ENCODE measurements at places on chromosomes 1 and 21.

GRCh38 chr1:87117761-87118368, 203.4 kb downstream of the HS2ST1 start:
- DNase-seq = no peak

DNA sequence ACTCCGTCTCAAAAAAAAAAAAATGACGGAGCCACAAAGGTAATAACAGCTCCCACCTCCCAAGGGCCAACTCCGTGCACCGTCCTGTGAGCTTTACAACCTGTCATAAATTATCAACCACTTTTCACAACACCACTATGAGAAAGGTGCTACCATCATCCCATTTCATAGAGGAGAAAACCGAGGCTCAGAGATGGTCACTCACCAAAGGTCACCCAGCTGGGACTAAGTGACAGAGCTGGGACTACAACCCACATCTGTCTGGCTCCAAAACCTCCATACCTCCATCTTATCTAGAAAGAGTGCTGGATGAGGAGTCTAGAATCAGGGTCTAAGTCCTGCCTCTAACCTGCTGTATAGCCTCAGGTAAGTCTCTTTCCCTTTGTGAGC, 43.6 kb upstream of the ECE1 start:
- no peak for DNase-seq

GRCh38 chr1:172991674-172992400, 58.9 kb downstream of the TNFSF18 start:
- peak; percentile 8 for DNase-seq

GRCh38 chr1:168470901-168471431, 72.8 kb downstream of the XCL2 start:
- DNase-seq = peak; percentile 53

DNA sequence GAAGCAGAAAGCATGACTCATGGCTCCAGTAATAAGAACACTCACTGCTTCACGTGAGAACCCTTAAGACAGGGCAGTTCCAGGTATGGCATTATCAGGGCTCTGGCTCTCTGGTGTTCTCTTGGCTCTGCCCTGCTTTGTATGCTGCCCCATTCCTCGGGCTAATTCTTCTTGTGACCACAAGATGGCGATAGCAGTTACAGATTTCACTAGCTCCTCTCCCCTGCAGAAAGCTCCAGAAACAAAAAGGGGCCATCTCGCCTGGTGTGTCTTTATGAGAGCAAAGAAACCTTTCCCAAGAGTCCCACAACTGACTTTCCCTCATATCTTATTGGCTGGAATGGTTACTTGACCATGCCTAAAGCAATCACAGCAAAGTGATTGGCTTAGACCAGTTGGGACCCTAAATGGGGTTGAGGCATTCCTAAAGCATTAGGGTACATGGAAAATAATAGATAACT, 60.1 kb downstream of the F3 start:
- DNase-seq = peak; percentile 80

- DNase-seq = peak; percentile 81
Observed at GRCh38 chr1:235253219-235253962, 74.6 kb downstream of the ARID4B start.

GRCh38 chr1:239061770-239062169, 324.6 kb upstream of the CHRM3 start:
- no peak for DNase-seq
